ENCODE measurements at places on chromosomes 7 and 10.

DNA sequence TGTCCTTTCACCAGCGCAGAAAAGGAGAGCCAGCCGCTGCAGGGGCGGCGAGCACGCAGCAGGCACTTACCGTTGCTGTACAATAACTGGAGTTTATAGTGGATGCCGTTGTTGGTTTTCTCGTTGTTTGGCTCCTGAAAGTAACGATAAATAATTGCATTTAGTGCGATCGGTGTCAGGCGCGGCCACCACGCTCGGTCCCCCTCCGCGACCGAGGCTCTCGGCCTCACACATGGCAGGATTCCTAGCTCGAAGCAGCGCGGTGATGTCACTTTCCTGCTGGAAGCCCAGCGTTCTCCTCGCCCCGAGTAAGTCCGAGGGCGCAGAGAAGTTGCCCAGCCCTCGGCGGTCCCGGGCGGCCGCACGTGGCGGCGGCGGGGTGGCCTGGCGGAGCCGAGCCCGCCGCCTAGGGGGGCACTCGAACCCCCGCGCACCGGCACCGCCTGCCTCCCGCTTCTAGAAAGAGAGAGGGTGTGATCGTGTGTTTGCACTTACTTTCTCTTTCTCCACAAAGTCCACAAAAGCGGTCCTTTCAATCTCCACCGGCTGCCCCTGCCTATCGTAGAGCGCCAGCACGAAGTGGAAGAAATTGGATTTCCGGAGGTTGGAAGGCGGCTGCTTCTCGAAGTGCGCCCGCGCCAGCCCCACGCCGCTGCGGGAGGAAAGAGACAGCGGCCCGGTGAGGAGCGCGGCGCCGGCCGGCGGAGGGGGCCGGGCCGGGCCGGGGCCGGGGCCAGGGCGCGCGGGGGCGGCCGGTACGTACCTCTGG is 1.0 kb downstream of the EBF3 start:
- DNase-seq = no peak

DNA sequence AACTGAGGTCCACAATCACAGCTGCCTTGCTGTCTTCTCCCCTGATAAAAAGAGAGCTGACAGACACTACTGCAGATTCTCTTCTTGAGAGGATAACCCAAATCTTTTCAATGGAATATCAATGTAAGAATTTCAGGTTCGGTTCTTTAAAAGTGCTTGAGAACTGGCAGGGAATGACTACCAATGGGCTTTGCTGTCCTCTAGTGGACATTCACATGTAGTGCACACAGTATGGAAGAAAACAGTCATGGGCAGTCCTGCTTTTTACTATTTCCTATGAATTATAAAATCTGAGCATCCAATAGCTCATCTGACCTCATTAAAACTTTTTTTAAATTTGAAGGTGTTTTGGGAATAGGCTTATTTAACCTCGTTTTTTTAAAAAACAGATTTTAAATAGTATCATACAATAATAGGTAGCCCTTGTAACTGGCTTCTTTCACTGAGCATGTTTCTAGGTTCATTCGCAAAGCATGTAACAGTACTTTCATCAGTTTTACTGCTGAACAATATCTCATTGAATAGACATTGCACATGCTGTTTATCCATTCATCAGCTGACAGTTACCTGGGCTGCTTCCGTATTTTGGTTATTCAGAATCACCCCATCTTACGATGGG is 18.3 kb downstream of the FZD9 start:
- DNase-seq = no peak

GRCh38 chr7:134720091-134720935 is 59.1 kb upstream of the CALD1 start:
- DNase-seq = no peak

DNA sequence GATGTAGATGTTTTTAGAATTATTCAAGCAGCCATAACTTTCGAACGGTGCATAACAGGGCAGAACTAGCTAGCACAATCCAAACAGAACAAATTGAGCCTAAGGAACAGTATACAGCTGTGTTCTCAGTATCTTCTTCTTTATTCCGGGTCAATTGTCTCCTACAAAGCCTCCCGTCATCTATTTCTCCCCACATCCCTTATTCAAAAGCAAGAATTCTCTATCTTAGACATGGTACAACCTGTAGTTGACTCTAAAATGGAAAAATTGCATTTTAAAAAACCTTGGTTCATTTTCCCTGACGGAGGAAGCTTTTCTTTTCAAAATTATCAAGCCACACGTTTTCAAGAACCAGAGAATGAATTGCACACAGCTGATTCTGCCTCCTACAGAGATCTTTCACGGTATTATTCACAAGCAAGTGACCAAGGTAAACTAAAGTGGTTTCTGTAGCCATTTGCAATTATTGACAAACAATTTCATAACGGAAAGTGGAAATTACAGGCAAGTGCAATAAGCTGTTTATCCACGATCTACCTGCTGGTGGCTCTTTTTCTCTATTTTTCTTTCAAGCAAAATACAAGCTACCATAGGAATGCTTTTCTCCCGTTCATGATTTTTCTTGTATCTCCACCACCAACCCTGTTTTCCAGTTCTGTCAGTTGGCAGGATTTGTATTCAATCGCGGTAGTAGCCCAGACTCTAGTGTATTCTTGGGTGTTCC is 2.3 kb downstream of the GRM8 start:
- no peak for DNase-seq

GRCh38 chr7:142961595-142961972 is 579 bp downstream of the KEL start:
- DNase-seq = no peak

Measured in left hindlimb (tissue), 1 donor.